ENCODE measurements at places on chromosomes 1 and 21. TPM values are rescaled to one million over a fixed set of nuclear protein-coding genes. Genes with fewer than 3 reads are reported as not detected.

DNA sequence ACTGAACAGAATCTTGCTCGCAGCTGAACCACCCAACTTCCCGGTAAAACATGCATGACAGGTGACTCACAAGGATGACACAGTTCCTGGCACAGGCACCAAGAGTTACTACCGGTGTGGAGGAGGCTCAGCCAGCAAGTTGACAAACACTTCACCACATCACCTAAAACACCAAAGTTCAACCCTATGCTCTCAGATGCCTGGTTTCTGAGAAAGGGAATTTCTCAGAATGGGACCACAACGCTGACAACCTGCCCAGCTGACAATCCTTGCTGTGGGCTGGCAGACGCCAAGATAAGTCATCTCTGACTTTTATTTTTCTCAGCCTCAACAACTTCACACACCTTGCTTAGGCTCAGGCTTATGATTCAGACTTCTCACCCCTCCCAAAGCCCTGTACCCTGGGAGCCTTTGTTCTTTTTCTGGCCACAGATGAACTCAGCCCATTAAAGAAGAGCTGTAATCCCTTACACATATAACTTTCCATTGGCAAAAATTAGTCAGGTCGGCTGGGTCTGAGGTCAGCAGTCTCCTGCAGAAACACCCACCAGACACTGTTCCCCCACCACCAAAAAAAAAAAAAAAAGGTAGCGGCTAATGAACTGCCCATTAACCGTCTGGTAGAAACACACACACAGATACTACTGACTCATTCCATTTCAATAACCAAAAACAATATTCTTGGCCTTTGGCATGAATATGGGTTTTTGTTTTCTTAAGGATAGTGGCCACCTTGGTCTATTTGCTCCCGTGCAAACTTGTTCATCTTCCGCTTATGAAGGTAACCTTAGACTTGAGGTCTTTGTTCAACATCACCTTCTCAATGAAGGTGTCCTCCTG lies 10.8 kb upstream of the TIAM1 start:
- no peak for DNase-seq

GRCh38 chr1:49208712-49209111 lies 432.0 kb upstream of the BEND5 start:
- no peak for DNase-seq

- no peak for DNase-seq
These were observed 5.9 kb upstream of the MPL start for GRCh38 chr1:43331688-43332087.

Gene PGLYRP4
- not detected for total RNA-seq

Gene SELE
- total RNA-seq, result 0.87 TPM

Gene PPIAL4G
- total RNA-seq, result not detected
